ENCODE measurements at places on chromosomes 4 and X.

DNA sequence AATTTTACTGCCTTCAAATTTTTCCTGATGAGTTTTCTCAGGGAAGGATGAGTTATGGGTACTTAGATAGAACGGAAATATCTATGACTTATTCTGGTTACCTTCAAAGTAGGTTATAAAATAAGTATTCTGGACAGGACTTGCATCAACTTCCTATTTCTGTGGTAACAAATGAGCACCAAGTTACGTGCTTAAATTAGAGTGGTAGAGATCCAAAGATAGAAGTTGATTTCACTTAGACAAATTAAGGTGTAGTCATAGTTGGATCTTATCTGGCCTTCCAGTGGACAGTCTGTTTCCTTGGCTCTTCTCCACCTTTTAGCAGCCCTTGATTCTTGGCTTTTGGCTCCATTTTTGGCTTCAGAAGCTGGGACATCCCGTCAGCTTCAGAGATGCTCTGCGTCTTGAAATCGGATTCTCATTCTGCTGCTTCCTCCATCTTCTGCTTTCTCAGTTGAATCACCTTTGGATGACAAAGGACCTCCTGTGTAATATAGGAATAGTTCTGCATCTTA is 109.9 kb downstream of the ZNF518B start:
- DNase-seq = no peak

DNA sequence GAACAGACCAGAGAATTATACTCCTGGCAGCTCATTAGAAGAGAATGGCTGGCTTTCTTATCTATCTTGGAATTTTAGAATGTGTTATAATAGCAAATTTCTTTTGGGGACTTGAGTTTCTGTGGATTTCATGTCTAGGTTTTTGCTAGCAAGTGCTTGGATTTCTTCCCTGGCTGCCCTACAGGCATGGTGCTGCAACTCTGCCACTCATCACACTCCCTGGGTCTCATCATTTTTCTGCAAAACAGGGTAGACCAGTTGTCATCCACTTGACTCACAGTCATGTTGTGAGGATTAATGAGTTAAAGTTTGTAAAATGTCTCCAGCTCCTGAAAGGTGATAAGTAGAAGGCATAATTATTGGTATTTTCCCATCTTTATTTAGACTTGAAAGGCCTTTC is 60.7 kb upstream of the LCORL start:
- DNase-seq = no peak

DNA sequence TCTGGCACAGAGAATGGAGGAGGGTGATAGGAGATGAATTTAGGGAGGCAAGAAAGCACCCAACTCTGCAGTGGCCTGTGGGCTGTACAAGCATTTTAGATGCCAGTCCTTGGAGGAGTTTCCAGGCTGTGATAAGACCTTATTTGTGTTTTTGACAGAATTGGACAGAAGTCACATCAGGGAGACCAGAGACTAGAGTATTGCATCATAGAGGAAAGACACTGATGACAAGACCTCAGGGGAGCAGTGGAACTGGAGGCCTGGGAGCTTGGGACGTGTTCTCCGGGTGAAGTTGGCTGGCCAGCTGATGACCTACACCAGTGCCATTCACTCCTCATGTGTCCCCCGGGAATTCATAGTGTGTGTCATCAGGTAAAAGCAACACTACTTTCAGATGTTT is 284.0 kb upstream of the ZFP42 start:
- no peak for DNase-seq

- DNase-seq = no peak
Measured at GRCh38 chr4:119733431-119733830, 104.8 kb upstream of the PDE5A start.

GRCh38 chrX:16130707-16131106 is 7.3 kb downstream of the GRPR start:
- no peak for DNase-seq

GRCh38 chr4:184397516-184398163 is 76.7 kb downstream of the IRF2 start:
- no peak for DNase-seq

GRCh38 chrX:71216485-71216884 is 6.5 kb upstream of the GJB1 start:
- no peak for DNase-seq

DNA sequence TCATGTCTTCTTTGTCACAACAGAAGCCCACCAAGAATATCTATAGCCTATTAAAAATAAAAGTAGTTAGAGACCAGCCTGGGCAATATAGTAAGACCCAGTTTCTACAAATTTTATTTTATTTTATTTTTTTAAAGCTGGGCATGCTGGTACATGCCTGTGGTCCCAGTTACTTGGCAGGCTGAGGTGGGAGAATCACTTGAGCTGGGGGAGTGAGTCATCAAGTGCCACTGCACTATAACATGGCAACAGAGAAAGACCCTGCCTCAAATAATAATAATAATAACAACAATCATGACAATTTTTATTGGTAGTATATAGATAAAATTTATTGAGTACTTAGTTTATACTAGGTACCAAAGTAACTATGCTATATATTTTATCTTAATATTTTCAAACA is 93.0 kb upstream of the NPFFR2 start:
- no peak for DNase-seq

GRCh38 chrX:65813245-65813644 is 145.8 kb downstream of the MSN start:
- DNase-seq = no peak

GRCh38 chrX:99588936-99589335 is 821.1 kb downstream of the PCDH19 start:
- no peak for DNase-seq

DNA sequence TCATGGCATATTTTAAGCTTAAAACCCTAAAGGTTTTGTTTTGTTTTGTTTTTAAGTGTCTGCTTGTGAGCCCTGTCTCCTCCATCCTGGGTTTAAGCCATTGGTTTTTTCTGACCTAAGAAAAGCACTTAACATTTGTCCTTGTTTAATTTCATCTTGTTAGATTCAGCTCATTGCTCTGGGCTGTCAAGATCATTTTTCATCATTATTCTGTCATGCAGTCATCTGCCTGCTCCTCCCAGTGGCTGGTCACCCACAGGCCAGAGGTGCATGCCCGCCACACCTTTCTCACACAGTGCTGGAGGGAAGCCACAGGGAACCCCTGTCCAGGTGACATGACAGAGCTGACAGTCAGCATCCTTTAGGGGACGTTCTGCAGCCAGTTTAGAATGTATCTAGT is 11.7 kb upstream of the REELD1 start:
- no peak for DNase-seq

DNA sequence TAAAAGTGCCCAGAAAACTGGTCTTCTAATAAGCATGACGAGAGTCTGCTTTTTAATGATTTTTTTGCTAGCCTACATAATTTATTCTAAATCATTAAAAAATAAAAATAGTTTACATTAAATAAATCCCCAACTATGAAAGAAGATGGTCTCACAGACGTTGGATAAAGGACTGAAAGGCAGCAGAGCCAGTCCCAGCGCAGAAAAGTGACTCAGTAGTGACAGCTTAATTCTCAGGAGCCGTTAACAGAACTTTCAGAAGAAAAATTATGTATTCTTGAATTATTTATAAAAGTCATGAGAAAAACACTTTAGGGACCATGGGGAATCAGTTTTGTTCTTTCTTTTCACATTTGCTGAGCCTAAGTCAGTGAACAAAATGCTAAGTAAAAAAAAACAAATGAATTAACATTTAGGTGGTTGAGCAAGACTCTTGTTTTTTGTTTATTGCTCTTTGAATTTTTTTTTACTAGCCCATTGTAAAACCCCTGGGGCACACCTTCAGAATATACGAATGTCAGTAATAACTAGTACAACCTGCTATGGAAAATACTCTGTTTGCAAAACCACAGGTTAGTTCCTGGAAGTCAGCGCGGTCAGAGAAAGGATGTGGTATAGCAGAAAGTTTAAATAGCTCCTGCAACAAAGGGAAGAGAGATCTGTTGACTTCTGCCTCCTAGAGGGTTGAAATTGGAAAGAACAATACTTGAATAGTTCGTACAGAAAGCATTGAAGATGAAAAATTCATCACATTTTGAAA is 50.4 kb upstream of the CCDC160 start:
- peak; percentile 60 for DNase-seq

- DNase-seq = peak; percentile 79
Measured at GRCh38 chrX:40174001-40174853, 76.5 kb upstream of the BCOR start.

DNA sequence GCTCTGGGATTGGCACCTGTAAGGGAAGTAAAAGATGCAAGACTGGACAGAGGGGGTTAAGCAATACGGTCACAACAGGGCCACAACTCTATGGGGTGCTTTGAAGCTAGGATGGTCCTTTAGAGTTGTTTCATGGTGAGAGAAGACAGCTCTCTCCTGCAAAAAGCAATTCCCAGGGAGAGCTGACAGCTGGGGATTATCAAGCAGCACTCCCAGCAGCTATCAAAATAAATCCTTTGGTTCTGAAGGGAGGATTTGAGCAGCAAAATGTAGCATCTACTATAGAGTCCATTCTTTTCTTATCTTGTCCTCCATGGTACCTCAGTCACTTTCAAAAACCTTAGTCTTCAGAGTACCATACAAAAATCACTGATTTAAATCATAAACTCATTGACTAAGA is 35.1 kb upstream of the AP1AR start:
- no peak for DNase-seq

- DNase-seq = no peak
Measured at GRCh38 chr4:159283696-159284095, 180.8 kb downstream of the RAPGEF2 start.

DNA sequence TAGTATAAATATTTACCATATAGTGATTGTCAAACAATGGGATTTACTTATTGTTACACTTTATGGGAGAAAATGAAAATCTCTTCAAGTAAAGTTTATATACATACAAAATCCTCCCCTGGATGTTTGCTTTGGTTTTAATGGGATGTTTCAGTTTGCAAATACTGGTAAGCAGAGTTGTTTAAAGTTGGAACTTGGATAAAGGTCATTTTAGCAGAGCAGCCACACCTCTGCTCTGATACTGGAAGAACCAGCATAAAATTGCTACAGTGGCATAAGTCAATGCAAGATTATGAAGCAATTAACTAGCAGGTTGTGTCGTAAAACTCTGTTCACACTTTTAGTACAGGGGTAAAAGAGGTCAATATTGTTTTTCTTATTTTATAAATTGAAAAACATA is 101.2 kb downstream of the TRAPPC11 start:
- DNase-seq = no peak

GRCh38 chr4:78926826-78927225 is 12.4 kb downstream of the PAQR3 start:
- no peak for DNase-seq

- no peak for DNase-seq
Measured at GRCh38 chr4:18518098-18518497, 496.5 kb upstream of the LCORL start.

DNA sequence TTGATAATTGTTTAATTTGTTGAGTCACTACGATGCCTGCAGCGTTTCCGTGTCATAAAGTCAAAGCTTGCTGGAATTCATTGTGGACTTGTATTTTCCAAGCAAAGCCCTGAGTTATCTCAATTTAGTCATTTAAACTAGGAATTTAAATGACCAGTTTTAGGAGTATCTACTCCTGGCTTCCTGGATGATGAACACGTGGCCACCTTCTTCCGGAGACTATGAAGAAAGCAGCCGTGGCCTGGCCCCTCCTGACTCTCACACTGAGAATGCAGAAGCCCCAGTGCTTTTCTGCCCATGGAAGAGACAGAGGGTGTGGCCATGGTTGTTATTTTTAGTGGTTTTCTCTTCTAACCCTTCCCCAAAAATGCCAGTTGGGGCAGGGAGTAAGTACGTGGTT is 250.7 kb upstream of the GATB start:
- DNase-seq = no peak

DNA sequence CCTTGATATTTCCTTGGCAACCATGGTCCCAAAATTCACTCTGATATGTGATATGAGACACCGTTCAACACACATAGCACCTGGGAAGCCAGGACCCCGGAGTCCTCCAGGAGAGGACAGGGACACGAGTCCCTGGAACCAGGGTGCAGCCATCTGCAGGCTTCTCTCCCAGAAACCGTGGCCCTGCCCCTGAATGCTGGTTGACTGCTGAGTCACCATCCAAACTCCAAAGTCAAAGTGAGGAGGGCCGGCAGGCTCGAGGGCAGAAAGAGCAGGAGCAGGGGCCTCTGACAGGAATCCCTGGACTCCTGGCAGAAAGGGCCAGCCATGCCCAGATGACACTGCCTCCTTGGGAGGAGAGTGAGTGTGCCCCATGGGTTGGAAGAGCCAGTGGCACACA is 6.9 kb upstream of the PNMA6A start:
- no peak for DNase-seq

GRCh38 chr4:173289353-173289727 is 44.8 kb downstream of the HMGB2 start:
- DNase-seq = no peak

DNA sequence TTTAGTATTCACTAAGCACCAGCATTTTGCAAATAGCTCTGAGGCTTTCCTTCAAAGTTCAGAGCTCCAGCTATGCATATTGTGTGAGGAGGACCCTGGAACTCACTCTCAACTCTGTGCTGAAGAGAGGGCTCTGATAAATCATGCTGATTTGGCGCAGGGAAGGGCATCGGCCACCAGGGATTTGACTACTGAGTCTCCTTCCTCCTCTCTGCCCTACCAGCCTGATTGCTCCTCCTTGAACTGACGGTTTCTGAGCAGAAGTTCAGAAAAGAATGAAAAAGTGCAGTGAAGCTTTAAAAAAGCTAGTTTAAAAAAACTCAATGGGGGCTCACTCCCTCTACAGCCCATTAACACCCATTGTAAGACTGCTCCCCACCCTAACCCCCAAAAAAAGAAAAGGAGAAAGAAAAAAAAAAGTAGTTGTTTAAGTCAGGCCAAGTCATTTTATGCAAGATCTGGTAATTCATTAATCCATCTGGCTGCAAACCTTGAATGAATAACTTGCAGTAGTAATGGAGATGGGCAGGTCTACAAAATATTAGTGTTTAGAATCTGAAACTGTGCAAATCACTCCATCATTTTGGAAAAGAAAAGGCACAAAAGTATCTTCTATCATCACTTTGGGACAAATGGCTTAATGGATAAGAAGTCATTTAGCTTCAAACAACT is 13.3 kb downstream of the PPARGC1A start:
- no peak for DNase-seq

- DNase-seq = no peak
Measured at GRCh38 chr4:7956270-7956808, 16.7 kb upstream of the AFAP1 start.

DNA sequence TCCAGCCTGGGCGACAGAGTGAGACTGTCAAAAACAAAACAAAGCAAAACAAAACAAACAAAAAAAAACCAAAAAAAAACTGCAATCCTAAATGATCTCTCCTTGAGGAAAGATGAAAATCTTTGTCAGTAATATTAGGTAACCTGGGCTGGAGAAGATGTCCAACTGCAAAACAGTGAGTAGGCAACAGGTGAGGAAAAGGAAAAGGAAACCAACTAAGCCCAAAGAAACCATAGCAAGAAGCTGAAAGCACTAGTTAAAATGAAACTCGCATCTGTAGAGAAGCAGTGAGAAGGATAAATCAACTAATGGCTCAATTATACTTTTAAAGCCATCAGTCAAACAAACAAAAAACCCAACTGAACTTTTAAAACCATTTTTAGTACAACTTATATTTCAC is 54.2 kb downstream of the ENOX2 start:
- DNase-seq = no peak

DNA sequence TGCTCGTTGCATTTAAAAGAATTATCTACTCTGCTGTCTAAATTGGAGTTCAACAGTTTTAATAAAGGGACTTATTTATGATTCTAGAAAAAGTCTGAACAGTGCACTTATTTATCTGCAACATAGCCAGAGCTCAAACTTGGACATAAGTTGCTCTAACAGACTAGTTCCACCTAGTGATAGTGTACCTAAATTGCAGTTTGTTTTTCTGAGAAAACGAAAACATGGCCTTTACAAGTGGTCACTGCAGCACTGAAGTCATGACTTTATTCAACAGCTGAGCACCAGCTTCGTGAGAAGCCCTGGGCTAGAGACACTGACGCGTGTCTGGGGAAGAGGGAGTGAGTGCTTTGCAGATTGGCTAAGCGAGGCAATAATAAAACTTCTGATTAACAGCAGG is 77.3 kb upstream of the IGSF1 start:
- no peak for DNase-seq

Data from stimulated activated CD4-positive, alpha-beta T cell treated with anti-CD3 and anti-CD28 coated beads, Interleukin-1b, Interleukin-23, amount 100 ng/mL, for 48 hours (primary cell).